ENCODE measurements at places on chromosomes 12 and 14.

- no peak for DNase-seq
These were observed 21.4 kb upstream of the SEL1L start for GRCh38 chr14:81555051-81555450.

GRCh38 chr14:51516706-51517395, 134.9 kb upstream of the FRMD6 start:
- no peak for DNase-seq

GRCh38 chr12:90287585-90287984, 578.9 kb upstream of the ATP2B1 start:
- DNase-seq, result no peak

GRCh38 chr14:83611491-83611890, 1918.5 kb upstream of the FLRT2 start:
- no peak for DNase-seq

DNA sequence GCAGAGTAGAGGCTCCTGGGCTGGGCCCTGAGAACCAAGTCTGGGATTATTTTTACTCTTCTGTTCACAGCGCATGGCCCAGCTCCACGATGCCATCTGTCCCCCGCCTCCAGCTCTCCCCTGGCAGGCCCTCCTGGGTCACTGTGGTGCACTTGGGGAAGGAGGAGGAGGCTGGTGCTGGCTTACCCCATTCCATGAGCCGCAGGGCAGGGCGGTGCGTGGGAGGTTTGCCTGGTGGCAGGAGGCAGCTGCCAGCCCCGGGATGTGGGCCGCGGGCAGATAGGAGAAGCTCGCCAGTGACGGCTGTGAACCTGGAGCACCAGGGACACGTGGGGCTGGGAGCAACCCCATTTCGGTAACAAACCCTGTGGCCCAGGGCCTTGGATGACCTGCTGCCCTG, 23.2 kb downstream of the TEAD4 start:
- no peak for DNase-seq

DNA sequence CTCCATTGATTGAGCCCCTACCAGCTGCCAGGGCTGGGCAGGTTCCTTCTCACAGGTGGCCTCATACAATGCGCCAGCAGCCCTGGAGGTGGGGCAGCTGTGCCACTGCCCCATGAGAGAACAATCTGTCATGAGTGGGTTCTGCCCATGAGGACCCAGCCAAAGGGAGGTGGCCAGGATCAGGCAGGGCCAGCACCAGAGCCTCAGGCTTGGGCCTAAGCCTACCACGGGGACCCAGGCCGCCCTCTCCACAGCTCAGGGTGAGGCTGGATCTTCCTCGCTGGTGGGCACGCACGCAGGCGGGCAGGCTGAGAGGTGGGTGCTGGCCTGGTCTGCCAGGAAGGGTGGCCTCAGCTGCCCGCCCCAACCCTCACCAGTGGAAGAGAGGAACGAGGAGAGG, 110.7 kb downstream of the KIF26A start:
- DNase-seq, result no peak

GRCh38 chr14:63854330-63854729, 1.5 kb downstream of the SYNE2 start:
- no peak for DNase-seq

- no peak for DNase-seq
These were observed 86.2 kb downstream of the HELB start for GRCh38 chr12:66388517-66388916.

- DNase-seq, result no peak
These were observed 299.1 kb upstream of the AMIGO2 start for GRCh38 chr12:47378907-47379306.

- DNase-seq, result no peak
These were observed 7.9 kb upstream of the PLEKHG6 start for GRCh38 chr12:6302621-6303020.

DNA sequence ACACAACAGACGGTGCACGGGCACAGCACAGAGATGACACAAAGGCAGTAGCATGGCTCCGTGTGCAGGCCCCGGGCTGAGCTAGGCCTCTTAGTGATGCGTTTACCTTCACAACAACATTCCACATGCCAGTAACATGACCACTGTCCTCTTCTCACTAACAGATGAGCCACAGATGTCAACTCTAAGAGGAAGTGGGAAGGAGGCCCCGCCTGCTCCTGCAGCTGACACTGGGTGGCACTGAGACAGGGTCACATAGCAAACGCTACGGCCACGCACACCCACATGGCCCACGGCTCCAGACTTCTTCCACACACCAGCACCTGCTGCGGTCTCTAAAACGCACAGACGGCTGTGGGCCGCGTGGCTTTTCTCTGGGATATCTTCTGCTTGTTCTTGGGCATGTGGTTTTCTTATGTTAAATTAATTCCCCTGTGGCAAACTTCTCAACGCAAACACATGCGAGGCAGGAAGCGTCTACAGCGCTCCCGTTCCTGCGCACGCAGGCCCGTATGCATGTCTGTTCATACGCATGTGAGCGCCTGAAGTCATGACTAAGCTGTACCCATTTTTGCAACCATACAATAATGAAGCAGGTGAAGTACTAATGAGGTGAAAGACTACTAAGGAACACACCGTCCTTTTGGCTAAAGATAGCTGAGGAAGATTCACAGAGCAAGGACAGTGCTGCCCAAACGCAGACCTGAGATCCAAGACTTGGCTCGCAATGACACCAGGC, 26.8 kb downstream of the AMN start:
- DNase-seq, result no peak

DNA sequence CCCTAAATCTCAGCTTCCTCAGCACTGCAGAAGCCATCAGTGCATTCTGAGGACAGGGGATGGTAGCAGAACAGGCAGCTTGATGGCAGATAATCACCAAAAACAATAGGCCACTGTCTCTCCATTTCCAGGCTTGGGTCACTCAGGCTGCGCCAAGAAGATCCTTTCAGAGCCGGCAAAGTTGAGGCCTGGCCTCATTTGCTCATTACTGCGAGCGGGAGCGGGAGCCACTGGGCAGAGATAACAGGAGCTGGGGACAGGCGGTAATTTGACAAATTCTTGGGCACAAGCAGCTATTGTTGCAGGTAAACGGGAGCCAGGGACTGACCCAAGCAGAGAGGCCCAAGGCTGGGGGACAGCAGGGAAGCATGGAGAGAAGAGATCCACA, 2.1 kb downstream of the MSI1 start:
- DNase-seq, result no peak

DNA sequence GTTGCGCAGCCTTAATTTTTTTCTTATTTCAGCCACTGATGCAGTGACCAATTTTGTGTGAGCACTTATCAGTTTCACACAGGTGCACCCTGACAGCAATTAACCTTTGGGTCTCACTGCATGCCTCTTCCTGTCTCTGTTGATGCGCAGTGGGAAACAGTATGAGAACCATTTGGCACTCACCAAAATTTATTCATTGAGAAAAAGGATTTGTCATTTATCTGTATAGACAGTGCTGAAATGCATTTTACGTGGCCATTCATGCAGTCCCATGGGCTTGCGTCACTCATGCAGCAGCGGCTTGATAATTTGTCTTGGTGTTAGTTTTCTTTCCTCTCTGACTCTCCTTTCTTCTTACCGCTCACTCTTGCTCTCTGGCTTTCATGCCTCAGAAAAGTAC, 157.5 kb downstream of the C12orf75 start:
- DNase-seq, result no peak

- no peak for DNase-seq
These were observed 2.6 kb downstream of the GDF11 start for GRCh38 chr12:55745361-55746173.

- no peak for DNase-seq
These were observed 336.4 kb upstream of the FBXO33 start for GRCh38 chr14:39768589-39768988.

DNA sequence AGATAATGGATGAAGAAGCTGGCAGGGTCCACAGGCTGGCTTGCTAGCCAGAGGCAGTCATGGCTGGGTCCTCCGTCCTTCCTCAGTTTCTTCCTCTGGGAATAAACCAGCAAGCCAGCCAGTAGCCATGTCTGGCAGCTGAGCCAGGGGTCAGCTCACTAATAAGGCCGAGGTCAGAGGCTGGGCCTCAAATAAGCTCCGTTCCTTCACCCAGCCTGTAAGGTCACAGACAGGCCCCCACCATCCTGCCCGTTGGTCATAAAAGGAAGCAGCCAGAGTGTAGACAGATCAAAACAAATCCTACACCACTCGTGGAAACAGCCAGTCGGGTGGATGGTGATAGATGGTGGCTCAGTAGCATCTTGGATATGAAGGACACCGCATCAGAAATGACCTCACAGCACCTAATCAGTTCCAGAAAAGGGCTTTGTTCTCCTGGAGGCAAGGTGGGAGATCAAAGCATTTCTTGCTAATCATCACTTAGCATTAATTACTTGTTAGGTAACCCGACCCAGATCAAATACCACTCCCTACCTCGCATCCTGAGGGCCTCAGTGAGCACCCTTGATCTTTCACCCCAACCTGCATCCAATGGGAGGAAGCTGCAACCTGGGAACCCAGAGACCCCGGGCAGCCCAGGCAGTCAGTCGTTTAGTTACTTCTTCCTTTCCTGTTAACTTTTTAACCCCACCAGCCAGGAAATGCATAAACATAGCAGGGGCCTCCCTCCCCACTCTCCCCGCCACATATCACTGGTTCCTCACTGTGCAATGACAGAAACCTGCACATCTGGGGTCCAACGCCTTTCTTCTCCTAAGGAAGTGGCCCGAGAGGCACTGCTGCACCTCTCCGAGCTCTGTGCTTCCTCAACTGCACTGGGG, 90.2 kb downstream of the KDM2B start:
- no peak for DNase-seq

DNA sequence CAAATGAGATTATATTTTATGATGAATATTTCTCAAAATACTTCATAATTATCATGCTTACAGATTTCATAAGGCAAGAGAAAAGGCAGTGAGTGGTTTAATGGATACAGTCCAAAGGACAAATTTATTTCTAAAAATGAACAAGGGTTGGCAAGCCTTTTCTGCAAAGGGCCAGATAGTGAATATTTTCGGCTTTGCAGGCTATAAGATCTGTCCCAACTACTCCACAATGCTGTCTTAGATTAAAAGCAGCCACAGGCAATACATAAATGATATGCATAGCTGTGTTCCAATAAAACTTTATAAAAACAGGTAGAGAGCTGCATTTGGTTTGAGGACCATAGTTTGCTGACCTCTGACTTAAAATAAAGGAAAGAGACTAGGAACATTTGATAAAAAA, 42.9 kb upstream of the STK38L start:
- no peak for DNase-seq

DNA sequence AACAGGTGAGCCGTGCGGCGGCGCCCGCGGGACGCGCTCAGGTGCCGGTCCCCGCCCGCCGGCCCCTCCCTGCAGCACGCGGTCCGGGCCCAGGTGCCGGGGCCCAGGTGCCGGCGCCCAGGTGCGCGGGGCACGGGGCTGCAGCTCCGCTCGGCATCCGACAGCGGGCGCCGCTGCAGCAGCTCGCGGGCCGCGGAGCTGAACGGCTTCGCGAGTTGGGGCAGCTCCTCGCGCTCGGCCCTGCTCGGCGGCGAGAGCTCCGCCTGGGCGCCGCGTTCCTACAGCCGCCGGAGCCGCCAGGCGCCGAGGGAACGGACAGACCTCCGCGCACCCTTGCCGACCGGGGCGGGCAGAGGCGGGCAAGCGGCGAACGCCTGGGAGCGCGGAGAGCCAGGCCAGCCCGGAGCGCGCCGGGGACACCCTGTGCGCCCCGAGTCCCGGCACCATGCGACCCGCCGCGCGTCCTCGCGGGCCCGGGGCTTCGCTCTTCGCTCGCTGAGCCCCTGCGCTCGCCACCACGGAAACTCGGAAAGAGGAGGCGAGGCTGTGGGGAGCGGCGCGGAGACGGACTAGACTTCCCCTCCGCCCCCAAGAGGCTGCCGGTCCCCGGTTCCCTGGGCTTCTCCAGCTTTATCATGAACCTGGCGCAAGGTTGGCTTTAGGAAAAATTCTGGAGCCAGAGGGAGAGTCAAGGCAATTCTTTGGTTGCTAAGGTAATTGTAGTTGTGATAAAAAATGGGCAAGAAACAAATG, at the start of gene RGS6:
Gene RGS6, plus strand, starts transcription at position 201 of the 753 bp plus-strand sequence.
- DNase-seq, result no peak

- DNase-seq, result no peak
These were observed 4.1 kb upstream of the TUBA1C start for GRCh38 chr12:49260571-49261363.

DNA sequence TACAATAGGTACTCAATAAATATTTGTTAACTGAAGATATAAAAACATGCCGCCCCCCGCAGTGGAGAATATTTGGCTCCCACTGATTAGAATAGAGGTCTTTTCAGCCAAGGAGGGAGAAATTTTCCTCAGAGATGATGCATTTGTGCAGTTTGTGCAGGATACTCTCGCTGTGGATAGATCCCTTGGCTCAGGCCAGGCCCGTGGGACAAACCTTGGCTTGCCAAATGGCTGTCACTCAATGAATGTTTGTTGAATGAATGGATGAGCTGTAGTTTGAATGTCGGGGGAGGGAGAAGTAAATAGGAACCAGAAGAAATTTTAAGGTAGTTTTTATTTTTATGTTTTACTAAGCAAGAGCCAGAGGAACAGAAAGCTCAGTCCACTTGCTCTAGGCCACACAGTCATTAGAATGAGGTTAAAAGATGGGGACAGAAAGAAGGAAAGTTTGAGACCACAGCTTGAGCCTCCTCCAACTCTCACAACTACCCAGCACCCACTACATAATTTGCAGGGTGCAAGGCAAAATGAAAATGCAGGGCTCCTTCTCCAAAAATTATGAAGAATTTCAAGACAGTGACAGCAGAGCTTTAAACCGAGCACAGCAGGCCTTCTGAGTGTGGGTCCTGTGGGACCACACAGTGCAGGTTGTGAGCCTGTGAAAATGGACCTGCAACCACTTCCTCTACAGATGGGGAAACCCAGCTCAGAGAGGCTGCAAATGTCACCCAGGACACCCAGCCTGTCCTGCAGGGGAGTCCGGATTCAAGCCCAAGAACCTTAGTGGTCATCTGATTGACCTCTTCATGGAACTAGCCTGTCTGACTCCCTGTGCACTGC, 51.4 kb downstream of the WSCD2 start:
- DNase-seq, result no peak

- DNase-seq, result no peak
These were observed 92.4 kb downstream of the NUAK1 start for GRCh38 chr12:106046301-106046846.

Measured in dorsolateral prefrontal cortex (tissue), 122 donors.